ENCODE measurements at places on chromosomes 12 and 14. TPM values are rescaled to one million over a fixed set of nuclear protein-coding genes. Genes with fewer than 3 reads are reported as not detected.

Gene C14orf39
- total RNA-seq: 0.36 TPM

Gene C12orf42
- total RNA-seq: not detected

Gene BIN2
- total RNA-seq: not detected

Gene P2RX7
- 0.18 TPM for total RNA-seq

Gene SLCO1B1
- not detected for total RNA-seq

Gene GLI1
- 1.4 TPM for total RNA-seq

Gene TMEM30B
- total RNA-seq: under 0.01 TPM

Gene INSM2
- total RNA-seq: not detected

Gene BATF
- total RNA-seq: not detected

Gene KCTD10
- total RNA-seq: 72.1 TPM
